MCF 10A (cell line): ENCODE measurements at places on chromosomes 4 and X. TPM values are rescaled to one million over a fixed set of nuclear protein-coding genes. Genes with fewer than 3 reads are reported as not detected.

The MAB21L2 gene
- total RNA-seq = not detected in 2 replicates

DNA sequence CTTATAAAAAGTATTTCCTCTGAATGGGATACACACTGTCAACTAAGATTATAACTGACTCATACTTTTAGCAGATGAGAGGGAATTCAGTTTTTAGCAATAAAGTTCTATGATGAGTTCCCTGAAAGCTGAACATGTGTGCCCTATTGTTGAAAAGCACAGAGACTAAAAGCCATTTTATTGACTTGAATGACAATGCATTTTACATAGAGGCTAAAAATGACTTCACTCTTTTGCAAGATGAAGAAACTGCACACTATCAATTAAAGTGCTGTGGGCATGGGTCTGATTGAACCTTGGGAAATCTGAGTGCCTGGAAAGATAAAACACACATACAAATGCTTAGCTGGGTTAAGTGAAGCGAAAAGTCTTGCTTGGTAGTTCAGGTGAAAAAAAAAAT, 633.4 kb downstream of the PDHA2 start:
- H3K4me3 ChIP-seq = no peak overlapping the region
- no peak overlapping the region for H3K27ac ChIP-seq
- H3K36me3 ChIP-seq = no peaks in the 10 kb centered on the region
- peaks cover 9% of the 10 kb centered on the region for H3K4me1 ChIP-seq

DNA sequence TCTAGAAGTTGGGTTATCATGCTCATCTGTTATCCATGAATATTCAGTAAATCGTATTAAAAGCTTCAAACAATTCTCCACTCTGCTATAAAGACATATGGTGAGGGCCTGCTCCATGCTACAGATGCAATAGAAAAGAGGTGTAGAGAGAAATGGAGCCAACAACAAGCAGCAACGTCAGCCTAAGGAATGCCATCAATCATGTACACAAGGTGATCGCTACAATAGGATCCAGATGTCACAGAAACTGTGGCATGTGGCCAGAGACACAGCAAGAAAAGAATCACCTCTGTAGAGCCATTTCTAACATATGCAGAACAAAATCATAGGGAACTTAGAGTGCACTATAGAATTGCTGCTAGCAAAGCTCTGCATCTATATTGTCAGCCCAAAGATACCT, 1188.1 kb downstream of the PCDH7 start:
- H3K27me3 ChIP-seq = no peaks in the 10 kb centered on the region
- no peak overlapping the region for H3K27ac ChIP-seq
- no peak overlapping the region for H3K4me3 ChIP-seq
- no peaks in the 10 kb centered on the region for H3K36me3 ChIP-seq
- H3K4me1 ChIP-seq = no peaks in the 10 kb centered on the region
- DNase-seq = no peak

The MAGEB17 gene
- not detected in 2 replicates for total RNA-seq

- peak; percentile 12 for DNase-seq
- H3K27ac ChIP-seq = no peak overlapping the region
- no peaks in the 10 kb centered on the region for H3K36me3 ChIP-seq
- no peaks in the 10 kb centered on the region for H3K27me3 ChIP-seq
- peaks cover 8% of the 10 kb centered on the region for H3K4me1 ChIP-seq
Observed at GRCh38 chr4:126838941-126839679, 793.6 kb upstream of the INTU start.

DNA sequence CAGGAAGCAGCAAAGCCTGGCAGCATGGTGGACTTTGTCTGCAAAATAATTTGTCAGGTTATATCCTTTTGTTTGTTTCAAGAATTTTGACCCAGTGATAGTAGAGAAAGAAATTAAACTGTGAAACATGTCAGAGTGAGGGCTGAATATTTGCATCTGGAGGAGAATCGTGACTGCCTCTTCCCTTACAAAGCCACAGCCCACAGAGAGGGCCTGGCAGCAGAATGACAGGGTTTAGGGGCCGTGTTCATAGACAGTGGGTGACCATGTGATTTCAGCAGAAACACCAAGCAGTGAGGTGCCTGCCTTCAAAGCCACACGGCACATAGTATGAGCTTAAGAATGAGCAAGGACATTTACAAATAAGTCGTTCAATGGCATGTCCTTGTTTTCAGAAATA, 24.4 kb upstream of the PLAC8 start:
- no peaks in the 10 kb centered on the region for H3K27me3 ChIP-seq
- H3K4me1 ChIP-seq = no peaks in the 10 kb centered on the region
- H3K4me3 ChIP-seq = no peak overlapping the region

- no peak overlapping the region for H3K4me3 ChIP-seq
- H3K27me3 ChIP-seq = no peaks in the 10 kb centered on the region
- peaks cover 2% of the 10 kb centered on the region for H3K36me3 ChIP-seq
- H3K27ac ChIP-seq = peak overlapping the region; percentile 74
- peaks cover 12% of the 10 kb centered on the region for H3K4me1 ChIP-seq
- peak; percentile 93 for DNase-seq
Observed at GRCh38 chr4:139208404-139208945, 31.5 kb upstream of the ELF2 start.

DNA sequence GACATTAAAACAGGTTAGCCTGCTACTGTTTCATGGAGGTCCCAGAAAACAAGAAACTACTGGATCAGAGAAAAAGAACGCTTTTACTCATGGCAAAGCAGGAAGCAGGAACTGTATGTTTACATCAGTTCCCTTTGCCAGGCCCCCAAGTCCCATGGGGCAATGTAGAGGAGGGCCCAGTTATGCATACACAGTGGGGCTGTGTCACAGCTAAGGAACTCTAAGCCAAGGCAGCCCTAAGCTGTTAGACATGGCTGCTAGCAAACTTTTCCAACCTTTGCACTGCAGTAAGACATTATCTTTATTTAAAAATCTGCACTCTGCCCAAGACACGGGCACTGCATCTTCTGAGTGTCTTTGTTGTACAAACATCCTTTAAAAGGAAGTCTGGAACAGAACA, 975.8 kb downstream of the C4orf33 start:
- DNase-seq = no peak
- H3K27me3 ChIP-seq = no peaks in the 10 kb centered on the region
- H3K36me3 ChIP-seq = no peaks in the 10 kb centered on the region
- no peak overlapping the region for H3K27ac ChIP-seq

GRCh38 chr4:73917081-73917501, 47.9 kb downstream of the CXCL1 start:
- DNase-seq = peak; percentile 92
- no peaks in the 10 kb centered on the region for H3K36me3 ChIP-seq
- no peaks in the 10 kb centered on the region for H3K27me3 ChIP-seq

- no peaks in the 10 kb centered on the region for H3K4me1 ChIP-seq
- H3K36me3 ChIP-seq = peaks cover 42% of the 10 kb centered on the region
- H3K27ac ChIP-seq = no peak overlapping the region
- H3K27me3 ChIP-seq = peaks cover 18% of the 10 kb centered on the region
- DNase-seq = no peak
Observed at GRCh38 chrX:20173856-20174255, 32.2 kb upstream of the EIF1AX start.

GRCh38 chr4:101843054-101843453, 52.5 kb downstream of the BANK1 start:
- no peak for DNase-seq
- no peak overlapping the region for H3K27ac ChIP-seq
- H3K27me3 ChIP-seq = no peaks in the 10 kb centered on the region
- H3K4me3 ChIP-seq = no peak overlapping the region
- no peaks in the 10 kb centered on the region for H3K4me1 ChIP-seq

DNA sequence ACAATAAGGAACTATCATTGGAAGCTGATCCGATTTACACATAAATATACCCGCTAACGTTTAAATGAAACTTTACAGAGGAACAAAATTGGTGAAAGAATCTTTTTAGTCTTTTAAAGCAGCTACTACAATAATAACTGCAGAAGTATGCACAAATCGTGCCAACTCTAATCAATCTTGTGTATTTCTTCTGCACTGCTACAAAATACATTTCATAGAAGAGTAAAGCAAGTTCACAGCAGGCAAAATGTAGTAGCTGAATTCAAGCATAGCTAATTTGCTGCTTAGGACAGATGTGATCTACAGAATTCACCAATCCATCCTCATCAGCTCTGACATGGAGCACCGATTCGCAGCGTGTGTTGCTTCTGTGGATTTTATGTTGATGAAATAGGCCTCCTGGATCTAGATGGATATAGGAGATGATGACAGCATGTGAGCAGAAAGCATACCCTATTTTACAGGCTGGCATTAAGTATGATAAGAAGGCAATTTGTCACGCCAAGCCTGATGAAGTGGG, 367.3 kb upstream of the FGF13 start:
- no peak overlapping the region for H3K4me3 ChIP-seq
- H3K36me3 ChIP-seq = no peaks in the 10 kb centered on the region
- DNase-seq = no peak
- H3K27me3 ChIP-seq = no peaks in the 10 kb centered on the region
- H3K4me1 ChIP-seq = peaks cover 5% of the 10 kb centered on the region

DNA sequence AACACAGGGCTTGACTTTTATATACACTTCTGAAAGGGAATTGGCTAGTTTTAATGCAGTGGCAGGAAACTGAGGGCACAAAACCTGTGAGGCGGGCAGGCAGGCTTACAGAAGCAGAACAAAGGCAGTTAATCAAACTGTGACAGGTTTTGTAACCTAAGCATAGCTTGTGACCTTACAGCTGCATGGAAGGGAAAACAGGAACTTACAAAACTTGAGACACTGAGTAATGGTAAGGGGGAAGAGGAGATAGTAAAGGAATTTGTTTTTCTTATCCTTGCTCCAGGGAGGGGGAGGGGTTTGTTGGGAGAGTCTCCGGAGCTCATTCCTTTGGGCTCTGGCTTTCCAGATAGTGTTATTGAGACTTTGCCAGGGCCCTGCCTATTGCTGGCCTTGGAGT, 55.6 kb downstream of the SLITRK4 start:
- H3K27me3 ChIP-seq = no peaks in the 10 kb centered on the region
- DNase-seq = peak; percentile 67
- no peaks in the 10 kb centered on the region for H3K36me3 ChIP-seq
- H3K27ac ChIP-seq = no peak overlapping the region
- no peaks in the 10 kb centered on the region for H3K4me1 ChIP-seq
